LNCaP clone FGC (cell line): ENCODE measurements at places on chromosomes 2 and 18.

GRCh38 chr2:166458674-166459073 lies 35.4 kb downstream of the SCN7A start:
- DNase-seq: no peak

- DNase-seq: no peak
Observed at GRCh38 chr18:58958628-58959027, 94.0 kb downstream of the ZNF532 start.

- no peak for DNase-seq
Observed at GRCh38 chr2:64157792-64158191, 13.6 kb upstream of the PELI1 start.

DNA sequence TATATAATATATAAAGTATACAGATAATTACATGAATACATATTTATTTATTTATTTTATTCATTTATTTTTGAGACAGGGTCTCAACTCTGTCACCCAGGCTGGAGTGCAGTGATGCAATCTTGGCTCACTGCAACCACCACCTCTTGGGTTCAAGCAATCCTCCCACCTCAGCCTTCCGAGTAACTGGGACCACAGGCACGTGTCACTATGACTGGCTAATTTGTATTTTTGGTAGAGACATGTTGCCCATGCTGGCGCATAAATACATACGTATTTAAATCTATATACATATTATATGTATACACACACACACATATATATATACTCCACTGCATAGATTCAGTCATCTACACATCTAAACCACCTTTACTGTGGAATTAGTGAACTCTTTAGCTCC lies 20.6 kb upstream of the NDUFV2 start:
- no peak for DNase-seq

DNA sequence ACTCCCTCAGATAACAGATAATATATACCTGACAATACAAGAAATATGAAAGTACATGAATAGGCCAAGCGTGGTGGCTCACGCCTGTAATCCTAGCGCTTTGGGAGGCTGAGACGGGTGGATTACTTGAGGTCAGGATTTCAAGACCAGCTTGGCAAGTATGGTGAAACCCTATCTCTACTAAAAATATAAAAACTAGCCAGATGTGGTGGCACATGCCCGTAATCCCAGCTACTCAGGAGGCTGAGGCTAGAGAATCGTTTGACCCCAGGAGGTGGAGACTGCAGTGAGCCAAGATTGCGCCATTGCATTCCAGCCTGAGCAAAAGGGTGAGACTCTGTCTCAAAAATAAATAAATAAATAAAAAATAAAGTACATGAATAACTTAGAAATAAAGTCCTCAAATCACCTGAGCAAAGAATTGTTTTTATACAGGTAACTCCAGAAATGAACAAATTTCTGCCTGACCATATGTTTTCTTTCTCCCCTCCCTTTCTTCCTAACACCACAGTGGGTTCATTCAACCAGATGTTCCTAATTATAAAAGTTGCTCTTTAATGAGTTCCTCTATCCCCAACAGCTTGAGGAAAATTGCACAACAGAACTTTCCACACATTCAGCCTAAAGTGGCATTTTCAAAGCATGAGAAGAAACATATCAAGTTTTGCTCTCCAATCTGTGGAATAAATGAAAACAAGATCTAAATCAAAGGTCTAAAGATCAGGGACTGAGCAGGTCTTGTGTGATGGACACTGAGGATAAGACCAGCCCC lies 33.6 kb upstream of the AP1S3 start:
- no peak for DNase-seq

DNA sequence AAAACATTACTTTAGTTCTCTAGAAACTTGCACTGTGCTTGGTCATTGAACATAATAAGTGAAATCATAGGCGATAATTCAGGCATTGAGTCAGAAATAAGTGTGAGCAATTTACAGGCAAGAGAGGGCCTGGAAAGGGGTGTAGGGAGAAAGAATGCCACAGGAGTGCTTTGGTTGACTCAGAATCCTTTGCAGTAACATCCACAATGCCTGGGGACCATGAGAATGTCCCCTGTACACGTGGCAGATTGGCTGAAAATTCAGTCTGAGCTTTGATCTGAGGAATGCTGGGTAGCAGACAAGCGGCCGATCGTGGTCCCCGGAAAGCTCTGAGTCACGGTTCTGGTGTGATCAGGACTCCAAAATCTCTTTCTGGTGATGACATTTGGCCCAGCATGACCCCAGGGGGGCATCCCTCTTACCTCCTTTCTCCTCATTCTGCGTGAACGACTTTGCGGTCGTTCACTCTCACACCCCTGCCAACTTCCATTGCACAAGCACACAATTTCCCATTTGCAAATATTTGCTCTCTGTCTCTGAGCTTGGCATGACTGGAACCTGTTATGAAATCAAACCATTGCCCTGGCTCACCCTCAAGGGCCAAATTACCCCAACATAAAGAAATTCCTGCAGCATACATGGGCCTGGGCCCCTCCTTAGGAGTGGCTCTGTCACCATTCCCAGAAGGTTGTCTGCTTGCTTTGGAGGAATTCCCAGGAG lies 305.0 kb upstream of the EPAS1 start:
- peak; percentile 52 for DNase-seq

- DNase-seq: no peak
Observed at GRCh38 chr2:234193977-234194563, 143.6 kb downstream of the SPP2 start.

GRCh38 chr2:235634435-235635158 lies 140.8 kb downstream of the AGAP1 start:
- DNase-seq: no peak

DNA sequence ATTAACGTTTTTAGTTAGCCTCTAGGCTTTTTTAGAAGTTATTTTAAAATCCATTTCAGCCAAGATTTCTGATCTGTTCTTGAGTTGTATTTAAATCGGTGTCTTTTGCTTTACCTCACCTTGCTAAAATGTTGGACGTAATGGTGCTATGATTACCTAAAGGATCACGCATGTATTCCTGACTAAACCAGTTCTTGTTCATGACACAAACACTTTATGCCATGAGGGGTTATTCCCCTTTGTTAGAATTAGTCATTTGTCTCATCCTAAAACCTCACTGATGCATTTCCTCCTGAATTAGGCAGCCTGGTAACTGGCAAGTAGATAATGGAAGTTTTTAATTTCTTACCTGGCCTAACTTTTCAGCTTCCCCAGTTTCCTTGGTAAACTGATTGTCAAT lies 185.4 kb upstream of the TANK start:
- no peak for DNase-seq

GRCh38 chr2:43631618-43632317 lies 5.3 kb upstream of the PLEKHH2 start:
- no peak for DNase-seq

DNA sequence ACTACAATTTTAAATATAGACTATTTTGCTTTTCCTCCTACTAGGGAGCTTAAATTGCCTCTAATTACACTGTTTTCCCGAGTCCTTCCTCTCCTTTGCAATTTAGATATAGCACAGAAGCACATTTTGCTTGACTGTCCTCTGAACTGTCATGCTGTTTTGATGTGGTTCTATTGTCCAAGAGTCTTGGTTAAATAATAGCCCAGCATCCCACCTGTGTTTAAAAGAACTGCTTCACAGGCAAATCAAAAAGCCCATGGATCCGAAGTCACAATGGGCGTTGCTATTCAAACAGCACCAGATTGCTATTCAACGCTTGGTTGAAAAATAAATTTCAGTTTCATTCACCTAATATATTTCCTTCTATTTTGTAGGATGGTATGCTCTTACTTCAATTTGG lies 22.3 kb upstream of the ACTR3 start:
- DNase-seq: no peak

GRCh38 chr2:216508229-216508628 lies 9.6 kb downstream of the RPL37A start:
- no peak for DNase-seq

- no peak for DNase-seq
Observed at GRCh38 chr18:54075689-54076088, 148.8 kb downstream of the MBD2 start.

DNA sequence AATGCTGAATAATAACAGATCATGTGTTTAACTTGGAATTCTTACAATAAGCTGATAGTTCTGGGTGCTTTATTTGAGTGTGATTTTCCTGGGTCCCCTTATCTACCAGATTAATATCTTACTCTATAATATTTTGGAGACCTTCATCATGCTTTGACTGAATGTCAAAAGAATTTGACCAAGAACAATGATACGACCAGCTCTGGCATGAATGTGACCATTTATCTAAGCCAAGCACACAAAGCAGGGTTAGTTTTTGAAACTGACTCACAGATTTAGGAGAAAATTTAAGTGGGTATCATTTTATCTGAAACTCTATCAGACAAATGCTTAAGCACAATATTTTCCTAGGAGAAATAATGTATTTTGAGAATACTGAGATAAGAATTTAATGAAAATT lies 677.0 kb downstream of the NYAP2 start:
- no peak for DNase-seq

DNA sequence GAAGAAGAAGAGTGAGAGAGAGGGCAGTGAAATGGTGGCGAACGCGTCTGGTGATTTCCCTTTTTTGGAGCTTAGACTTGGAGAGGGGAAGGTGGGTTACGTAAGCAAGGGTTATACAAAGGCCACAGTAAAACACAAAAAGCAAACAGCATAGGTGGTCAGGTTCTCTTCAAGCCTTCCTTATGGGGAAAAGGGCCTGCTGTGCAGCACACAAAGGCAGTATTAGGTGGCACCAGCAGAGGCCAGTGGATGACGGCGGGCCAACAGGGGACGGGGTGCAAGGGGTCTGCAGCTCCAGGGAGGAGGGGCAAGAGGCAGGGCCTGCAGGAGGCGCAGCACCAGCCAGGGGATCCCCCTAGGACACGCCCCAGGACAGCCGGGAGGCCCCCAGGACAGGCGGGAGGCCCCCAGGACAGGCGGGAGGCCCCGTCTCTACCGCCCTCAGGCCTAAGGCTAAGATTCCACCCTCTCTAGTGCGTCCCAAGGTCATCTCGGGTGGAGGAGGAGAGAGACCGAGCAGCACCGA lies 32.6 kb upstream of the NPC1 start:
- DNase-seq: no peak

DNA sequence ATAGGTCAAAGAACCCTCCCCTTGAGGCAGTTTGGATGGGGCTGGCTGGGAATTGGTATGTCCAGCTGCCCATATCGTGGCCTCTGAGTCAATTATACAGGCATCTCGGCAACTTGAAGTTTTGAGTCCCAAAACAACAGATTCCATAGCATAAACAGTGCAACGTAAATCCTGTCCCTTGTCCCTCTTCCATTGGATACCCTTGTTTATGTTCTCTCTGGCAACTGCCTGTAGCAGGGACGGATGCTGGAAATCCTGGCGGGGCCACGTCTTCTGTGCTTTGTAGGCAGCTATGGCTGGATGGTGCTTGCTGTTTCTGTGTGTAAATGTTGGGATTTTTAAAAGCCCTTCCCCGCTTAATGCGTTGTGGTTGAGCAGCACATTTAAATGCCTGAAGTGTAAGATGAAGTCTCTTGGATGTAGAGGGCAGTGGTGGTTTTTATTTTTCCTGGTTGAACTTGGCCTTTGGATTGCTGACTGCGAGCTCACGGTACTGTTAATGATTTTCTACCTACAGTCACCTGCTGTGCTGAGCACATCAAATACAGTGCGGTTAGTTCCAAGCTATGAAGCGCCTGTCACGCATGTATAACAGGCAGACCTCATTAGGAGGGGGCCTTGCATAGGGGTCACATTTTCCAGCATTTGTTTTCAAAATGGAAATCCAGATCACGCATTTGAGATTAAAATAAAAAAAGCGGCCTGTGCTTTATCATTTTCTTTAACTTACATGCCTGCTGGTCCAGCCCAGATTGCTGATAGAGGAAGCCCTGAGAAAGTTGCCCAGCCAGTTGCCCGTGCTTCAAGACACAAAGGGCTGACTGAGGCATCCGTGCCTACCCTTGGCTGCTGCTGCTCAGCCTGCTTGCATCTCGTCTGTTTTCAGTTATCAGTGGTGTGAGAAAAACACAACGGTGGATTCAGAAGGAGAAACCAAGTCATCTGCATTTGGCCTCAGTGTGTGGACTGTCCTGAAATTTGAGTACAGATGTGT lies 84.7 kb downstream of the NEDD4L start:
- DNase-seq: no peak

GRCh38 chr2:241130316-241130715 lies 19.0 kb downstream of the PASK start:
- DNase-seq: no peak

- DNase-seq: no peak
Observed at GRCh38 chr2:39871291-39871761, 92.3 kb upstream of the THUMPD2 start.

DNA sequence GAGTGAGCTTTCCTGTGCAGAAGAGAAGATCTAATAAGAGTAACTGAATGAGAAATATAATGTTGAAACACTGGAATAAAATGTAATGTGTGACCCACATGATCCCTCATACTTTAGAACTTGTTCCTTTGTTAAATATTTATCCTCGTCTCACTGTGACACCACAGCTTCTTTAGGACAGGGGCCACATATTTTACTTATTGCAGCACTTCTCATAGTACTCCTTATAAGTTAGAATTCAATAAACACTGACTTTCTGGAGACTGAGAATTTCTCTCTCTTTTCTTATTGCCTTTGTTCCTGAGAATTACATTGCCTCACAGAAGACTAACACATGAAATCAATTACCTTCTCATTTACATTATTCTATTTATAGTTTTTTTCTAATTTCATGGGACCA lies 1234.6 kb upstream of the CHAC2 start:
- DNase-seq: no peak

DNA sequence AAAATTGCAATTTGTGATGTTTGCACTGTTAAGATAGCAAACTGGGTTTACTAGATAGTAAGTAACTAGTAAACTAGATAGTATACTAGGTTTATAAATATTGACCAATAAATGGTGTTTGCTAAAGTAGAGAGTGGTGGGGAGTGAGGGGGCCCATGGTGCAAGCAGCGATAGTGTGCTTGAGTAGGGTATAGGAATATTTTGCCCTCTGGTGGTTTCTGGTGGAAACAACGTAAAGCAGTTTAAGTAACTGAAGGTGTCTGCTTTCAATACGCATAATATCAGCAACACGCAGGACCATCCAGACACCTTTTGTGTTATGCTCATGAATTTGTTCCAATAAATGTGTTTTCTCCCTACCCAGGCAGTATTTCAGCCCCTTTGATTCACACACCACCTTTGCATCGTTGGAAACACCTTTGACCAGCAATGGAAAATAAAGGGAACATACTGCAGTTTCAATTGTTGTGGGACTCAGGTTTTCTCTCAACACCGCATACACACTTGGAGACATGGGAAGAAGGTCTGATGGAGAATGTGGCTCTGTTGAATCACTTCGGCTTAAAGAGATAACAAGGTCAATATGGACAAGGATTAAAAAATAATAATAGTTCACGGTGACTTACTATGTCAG lies 16.7 kb upstream of the STAT1 start:
- DNase-seq: peak; percentile 17

- DNase-seq: no peak
Observed at GRCh38 chr2:75592888-75593287, 32.1 kb upstream of the EVA1A start.

GRCh38 chr2:106869512-106870275 lies 16.3 kb downstream of the ST6GAL2 start:
- no peak for DNase-seq

GRCh38 chr2:161102770-161103450 lies 57.3 kb upstream of the TANK start:
- DNase-seq: no peak
